ENCODE measurements at places on chromosomes 4 and X. TPM values are rescaled to one million over a fixed set of nuclear protein-coding genes. Genes with fewer than 3 reads are reported as not detected.

ABLIM2 gene
- 0.66 TPM for total RNA-seq

GRCh38 chr4:54428940-54429339, 199.8 kb downstream of the PDGFRA start:
- no peaks in the 10 kb centered on the region for H3K4me1 ChIP-seq
- no peak overlapping the region for H3K27ac ChIP-seq
- H3K27me3 ChIP-seq, result no peaks in the 10 kb centered on the region
- no peaks in the 10 kb centered on the region for H3K36me3 ChIP-seq

GLRA3 gene
- not detected for total RNA-seq

- no peak overlapping the region for H3K27ac ChIP-seq
- no peak for DNase-seq
- H3K36me3 ChIP-seq, result no peaks in the 10 kb centered on the region
- no peaks in the 10 kb centered on the region for H3K4me1 ChIP-seq
Measured at GRCh38 chrX:40380655-40381488, 199.9 kb upstream of the ATP6AP2 start.

DNA sequence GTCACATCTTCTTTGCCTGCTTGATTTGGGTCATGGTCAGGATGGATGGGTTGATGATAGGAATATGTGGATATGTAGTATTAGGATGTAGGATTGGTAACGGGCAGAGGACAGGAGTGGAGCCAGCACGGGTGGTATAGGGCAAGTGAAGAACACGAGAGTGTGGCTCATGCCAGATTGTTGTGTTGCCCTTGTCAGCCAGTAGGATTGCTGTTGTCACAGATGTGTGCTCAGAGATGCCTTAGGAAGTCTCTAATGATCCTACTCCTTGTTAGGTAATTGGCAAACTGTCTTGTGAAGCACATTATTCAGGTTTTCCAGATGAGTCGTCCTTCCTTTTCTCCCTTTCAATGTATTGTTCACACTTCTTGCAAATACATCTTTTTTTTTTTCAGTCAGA, 5.5 kb downstream of the ATP10D start:
- no peaks in the 10 kb centered on the region for H3K36me3 ChIP-seq
- no peaks in the 10 kb centered on the region for H3K27me3 ChIP-seq
- H3K4me1 ChIP-seq, result no peaks in the 10 kb centered on the region
- no peak overlapping the region for H3K27ac ChIP-seq
- peak; percentile 58 for DNase-seq

RAB41 gene
- total RNA-seq, result not detected

DNA sequence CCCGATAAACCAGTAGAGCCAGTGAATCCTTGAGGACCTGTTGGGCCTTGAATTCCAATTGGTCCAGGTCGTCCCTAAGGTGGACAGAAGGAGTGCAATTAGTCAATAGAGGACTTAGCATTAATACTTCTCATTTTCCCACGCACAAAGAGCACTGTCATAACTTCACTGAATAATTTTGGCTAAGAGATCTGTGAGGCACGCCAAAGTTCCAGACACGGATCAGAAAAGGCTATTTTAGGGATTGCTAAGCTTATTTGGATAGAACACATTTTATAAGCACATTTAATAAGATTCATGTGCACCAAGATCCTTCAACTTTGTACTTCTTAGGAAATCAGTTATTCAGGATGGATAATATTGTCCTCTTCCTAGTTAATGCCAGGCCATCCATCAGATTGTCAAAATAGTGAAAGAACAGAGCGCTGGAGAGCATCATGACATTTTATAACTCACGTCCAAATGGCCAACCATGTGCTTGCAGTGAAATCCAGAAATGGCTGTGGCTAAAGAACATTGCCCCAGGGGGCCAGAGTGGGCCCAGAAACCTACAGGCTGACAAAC, 129.8 kb downstream of the ATG4A start:
- no peak overlapping the region for H3K4me3 ChIP-seq
- no peaks in the 10 kb centered on the region for H3K36me3 ChIP-seq
- H3K27me3 ChIP-seq, result peaks cover 3% of the 10 kb centered on the region
- H3K4me1 ChIP-seq, result no peaks in the 10 kb centered on the region
- H3K27ac ChIP-seq, result no peak overlapping the region

- H3K27ac ChIP-seq, result no peak overlapping the region
- H3K36me3 ChIP-seq, result no peaks in the 10 kb centered on the region
- no peak overlapping the region for H3K4me3 ChIP-seq
- no peaks in the 10 kb centered on the region for H3K4me1 ChIP-seq
- H3K27me3 ChIP-seq, result no peaks in the 10 kb centered on the region
Measured at GRCh38 chrX:52118262-52118661, 49.3 kb upstream of the MAGED4B start.

DNA sequence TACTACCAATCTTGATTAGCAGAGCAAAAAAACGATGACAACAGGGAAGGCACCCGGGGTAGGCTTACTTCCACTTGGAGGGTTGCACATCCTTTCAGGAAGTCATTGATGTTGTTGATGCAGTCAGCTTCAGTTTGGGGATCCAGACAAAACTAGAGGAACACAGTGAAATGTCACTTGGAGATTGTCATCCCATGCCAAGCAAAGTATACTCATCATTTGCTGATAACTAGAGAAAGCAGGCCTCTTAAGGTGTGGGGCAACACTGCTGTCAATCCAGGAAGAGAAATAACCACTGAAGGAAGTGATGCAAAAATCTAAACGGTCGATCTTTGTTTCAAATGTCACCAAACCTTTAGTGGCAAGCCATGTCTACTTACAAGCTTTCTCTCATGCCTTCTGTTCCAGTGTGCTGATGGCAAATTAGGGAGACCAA, 1.4 kb downstream of the ARHGEF6 start:
- no peak for DNase-seq
- peak overlapping the region; percentile 23 for H3K27ac ChIP-seq
- H3K36me3 ChIP-seq, result no peaks in the 10 kb centered on the region
- no peaks in the 10 kb centered on the region for H3K4me1 ChIP-seq
- H3K27me3 ChIP-seq, result no peaks in the 10 kb centered on the region
- H3K4me3 ChIP-seq, result peak overlapping the region; percentile 22

RNF175 gene
- 0.26 TPM for total RNA-seq

BEX3 gene
- 416 TPM for total RNA-seq

SPON2 gene
- total RNA-seq, result 367 TPM

DNA sequence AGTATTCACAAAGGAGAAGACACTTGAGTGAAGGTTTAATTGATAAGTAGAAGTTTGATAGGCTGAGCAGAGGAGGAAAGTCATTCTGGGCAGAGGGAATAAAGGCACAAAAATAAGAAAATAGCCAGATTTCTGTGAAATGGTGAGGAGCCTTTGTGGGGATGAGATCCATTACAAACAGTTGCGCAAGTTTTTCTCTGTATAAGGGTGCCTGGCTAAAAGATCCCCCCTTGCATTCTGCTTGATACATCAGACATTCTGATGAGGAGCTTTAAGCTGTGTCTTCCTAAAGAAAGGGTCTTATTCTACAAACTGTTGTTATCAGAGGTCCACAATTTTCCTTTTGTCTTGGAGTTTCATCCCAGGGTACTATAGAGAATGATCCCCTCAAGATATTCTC, 112.0 kb downstream of the ARHGAP36 start:
- H3K4me3 ChIP-seq, result no peak overlapping the region
- no peak for DNase-seq
- H3K36me3 ChIP-seq, result no peaks in the 10 kb centered on the region
- H3K27ac ChIP-seq, result no peak overlapping the region

ITM2A gene
- 0.17 TPM for total RNA-seq

MMRN1 gene
- total RNA-seq, result under 0.01 TPM
